ENCODE measurements at places on chromosomes 16 and 17. TPM values are rescaled to one million over a fixed set of nuclear protein-coding genes. Genes with fewer than 3 reads are reported as not detected.

DNA sequence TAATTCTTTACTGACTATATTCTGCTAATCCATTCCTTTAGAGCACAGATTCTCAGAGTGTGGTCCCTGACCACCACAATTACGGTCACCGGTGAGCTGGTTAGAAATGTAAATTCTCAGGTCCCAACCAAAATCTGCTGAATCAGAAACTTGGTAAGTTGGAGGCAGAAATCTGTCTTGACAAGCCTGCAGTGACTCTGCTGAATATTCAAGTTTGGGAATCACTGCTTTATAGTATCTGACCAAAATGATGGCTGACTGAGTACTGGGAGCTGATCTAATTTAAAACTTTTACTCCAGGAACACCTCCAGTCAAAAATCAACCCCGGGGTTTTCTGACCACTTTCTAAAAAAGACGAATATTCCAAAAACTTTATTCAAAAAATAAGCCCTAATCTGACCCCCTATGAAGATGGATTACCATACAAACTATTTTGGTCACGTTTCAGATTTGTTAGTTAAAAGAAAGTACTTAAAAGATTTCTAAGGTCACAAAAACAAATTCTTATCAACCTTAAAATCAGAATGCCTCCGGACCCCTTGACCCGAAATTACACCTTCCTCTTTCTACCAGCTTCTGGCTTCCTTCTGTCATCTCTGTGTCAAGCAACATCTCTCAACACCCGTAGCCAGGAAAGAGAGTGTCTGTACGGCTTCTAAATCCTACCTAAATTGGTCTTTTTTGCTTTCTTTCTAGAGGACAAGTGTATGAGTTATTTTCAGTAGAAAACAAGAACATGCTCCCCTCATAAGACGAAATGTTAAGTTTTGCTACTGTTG, 38.6 kb downstream of the CREBBP start:
- no peak for DNase-seq

- DNase-seq, result no peak
Measured at GRCh38 chr16:90008708-90009145, 10.5 kb downstream of the DBNDD1 start.

GRCh38 chr16:646679-647172, 2.4 kb upstream of the WDR90 start:
- no peak for DNase-seq

GRCh38 chr16:9534759-9535158, 443.3 kb downstream of the HAPSTR1 start:
- no peak for DNase-seq

GRCh38 chr17:7633093-7633492, 3.2 kb downstream of the SHBG start:
- no peak for DNase-seq

- no peak for DNase-seq
Measured at GRCh38 chr16:70702624-70703023, 16.8 kb upstream of the MTSS2 start.

DNA sequence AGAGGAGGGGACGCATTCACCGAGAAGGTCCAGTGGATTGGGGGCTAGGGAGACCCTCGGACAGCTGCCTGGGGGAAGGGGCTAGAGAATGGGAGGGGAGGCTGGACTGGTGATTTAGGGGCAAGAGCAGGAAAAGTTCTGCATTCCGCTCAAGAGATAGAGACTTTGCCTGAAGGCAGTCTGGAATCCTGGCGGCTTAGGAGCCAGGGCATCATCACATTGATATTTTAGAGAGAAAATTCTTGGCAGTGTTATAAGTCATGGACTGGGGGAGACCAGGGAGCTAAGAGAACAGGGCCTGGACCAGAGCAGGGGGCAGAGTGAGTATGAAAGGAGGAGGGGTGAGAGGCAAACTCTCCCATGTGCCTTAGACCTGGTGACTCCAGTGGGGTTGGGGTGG, 35.8 kb downstream of the MSI2 start:
- DNase-seq, result no peak

The EFCAB3 gene
- total RNA-seq, result not detected

The CNTNAP4 gene
- total RNA-seq, result not detected

The MYL4 gene
- total RNA-seq, result not detected

The WNK4 gene
- not detected for total RNA-seq

The RPTOR gene
- 42.0 TPM for total RNA-seq
